ENCODE measurements at places on chromosomes 13 and 19.
A peak's percentile ranks its signal among the peaks of the same experiment; 100 is the strongest.

DNA sequence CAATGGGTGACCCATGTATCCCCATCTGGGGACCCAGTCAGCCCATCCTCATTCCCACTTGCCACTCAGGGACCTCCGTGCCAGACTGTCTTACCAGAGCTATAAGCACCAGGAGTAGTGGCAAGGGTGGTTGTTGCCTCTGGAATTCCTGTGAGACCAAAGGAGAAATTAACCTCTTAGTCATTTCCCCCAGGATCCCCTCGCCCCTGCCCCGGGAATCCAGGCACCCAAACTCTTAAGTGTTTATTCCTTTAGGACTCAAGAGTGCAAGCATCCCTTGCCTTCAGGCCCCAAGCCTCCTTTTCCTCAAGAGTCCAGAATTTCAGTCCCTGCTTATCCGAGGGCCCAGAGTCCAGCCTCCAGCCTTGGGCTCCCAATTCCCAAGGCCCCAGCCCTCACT, 9.2 kb downstream of the NTN5 start:
- no peak for DNase-seq

DNA sequence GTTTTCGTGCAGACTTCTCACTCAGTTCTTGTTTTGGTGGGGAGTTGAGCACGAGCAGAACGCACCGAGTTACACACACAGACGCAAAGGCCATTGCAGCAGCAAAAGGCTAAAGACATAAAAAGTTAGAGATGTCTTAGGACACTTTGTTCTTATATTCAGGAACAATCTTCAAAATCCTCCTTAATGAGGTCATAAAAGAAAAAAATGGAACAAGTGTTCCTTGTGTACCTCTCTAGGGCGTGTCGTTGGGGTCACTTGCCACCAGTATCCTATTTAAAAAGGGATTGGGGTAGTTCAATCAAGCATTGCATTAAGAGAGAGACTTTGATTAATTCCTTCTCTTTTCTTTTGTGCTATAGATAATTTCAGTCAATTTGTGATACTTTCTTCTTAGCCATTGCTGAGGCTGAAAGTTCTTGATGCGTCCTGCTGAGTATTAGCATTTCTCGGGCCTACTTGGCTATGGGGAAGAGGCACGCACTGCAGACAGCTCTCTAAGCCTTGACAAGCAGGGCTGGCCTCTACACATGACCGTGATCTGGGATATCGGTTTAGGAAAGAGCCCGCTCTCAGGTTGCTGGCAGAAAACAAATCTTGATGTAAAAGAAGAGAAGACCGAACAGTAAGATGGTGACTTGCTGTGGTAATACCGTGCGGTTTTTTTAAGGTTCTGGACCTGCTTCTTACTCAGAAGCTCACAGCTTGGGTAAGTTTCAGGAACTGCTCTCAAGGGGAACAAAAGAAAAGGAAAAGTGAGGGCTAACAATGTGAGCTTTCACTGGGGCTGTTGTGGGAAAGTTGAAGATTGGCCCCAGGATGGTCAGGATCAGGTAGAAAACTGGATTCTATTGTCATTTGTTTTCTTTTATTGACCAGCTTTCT, 223.6 kb downstream of the TM9SF2 start:
- DNase-seq, result no peak

DNA sequence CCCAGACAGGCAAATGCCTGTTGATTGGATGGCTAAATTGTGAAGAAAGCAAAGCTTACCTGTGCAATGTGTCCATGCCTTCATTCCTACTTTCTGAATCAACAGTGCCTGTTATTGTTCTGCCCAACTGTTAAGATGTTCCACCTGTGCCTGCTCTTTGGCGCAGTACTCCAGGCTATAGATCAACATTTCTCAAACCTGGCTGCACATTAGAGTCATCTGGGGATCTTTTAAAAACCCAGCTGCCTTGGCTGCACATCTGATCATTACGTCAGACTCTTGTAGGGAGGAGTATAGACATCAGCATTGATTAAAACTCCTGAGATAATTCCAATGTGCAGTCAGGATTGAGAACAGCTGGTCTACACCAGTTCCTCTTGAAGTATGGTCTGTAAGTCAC, 16.2 kb upstream of the CPB2 start:
- DNase-seq, result no peak

DNA sequence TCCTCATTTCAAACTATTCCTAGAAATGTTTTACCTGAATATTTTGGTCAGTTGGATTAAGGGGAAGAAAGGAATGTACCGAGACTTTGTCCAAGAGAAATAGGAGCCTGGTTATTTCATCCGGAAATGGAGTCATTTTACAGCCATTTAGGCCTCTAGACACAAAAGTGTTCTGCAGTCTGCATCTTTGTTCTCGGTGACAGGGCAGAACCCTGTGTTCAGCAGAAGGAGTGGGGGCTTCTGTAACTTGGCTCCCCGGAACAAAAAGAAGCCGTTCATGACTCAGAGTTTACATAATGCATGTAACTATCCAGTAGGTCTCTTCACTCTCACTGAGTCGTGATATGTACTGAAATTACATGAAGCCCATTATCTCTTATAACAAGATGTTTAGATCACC, 21.6 kb upstream of the FNDC3A start:
- DNase-seq, result no peak

DNA sequence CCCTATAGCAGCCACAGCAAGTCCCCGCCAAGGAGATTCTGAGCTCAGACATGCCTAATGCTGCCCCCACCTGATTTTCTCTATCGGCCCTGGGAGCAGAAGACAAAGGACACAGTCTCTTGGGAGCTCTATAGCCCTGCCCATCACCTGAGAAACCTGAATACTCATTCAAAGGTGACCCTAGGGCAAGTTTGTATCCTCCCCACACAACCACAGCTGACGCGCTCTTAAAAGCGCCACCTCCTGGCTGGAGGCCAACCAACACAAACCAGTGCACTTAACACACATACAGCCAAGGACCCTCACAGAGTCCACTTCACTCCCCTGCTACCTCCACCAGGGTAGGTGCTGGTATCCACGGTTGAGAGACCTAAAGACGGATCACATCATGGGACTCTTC, 8.8 kb upstream of the IGFL4 start:
- DNase-seq, result no peak

DNA sequence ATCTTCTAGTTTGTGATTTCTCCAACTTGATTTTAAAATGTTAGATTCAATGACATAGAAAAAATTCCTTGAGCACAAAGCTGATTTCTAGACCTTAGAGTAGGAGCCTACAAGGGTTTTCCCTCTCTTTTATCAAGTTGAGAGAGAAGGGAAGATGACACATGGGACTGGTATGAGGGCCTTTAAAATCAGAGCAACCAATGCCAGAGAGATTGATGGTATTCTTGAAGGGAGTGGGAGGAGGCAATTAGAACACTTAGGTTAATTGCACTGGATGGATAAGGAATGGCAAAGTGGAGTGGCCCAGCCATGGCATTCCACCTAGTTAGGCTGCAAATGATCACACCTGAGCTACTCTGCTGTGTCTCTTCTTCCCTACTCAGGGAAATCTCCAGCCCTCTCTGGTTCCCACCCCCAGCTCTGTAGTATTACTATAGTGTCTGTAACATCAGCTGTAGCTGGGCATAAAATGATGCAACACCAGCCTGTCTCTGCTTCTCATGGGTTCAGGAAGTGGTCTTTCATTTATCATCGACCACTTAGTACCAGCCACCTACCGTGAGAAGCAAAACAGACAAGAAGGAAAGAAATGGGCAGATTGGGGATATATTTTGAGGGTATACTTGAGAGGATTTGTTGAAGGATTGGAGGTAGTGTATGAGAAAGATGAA, 333.6 kb downstream of the DLEU7 start:
- no peak for DNase-seq

GRCh38 chr13:85525411-85525810, 273.8 kb downstream of the SLITRK6 start:
- no peak for DNase-seq

- DNase-seq, result no peak
These were observed 126.2 kb upstream of the FNDC3A start for GRCh38 chr13:48849515-48849914.

DNA sequence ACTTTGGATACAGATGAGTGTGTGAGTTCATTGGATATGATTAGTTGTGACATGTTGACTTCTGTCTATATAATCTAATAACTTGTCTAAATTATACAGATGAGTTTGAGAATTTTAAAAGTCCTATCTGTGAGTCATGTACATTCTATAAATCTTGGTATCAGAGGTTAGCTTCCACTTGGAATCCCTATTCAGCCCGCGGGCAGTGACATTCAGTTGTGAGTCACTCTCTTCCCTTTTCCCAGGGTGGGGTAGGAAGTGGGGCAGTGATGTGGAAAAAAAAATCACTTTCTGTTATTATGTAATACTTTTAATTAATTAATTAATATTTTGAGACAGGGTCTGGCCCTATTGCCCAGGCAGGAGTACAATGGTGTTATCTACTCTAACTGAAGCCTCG, 33.0 kb upstream of the ZNF808 start:
- no peak for DNase-seq

GRCh38 chr19:38852231-38853044, 2.7 kb upstream of the HNRNPL start:
- peak; percentile 68 for DNase-seq

GRCh38 chr19:1042689-1043511, 3.0 kb downstream of the ABCA7 start:
- DNase-seq, result no peak

GRCh38 chr19:49918089-49918488, 10.9 kb upstream of the ATF5 start:
- DNase-seq, result no peak

Measured in activated CD4-positive, alpha-beta T cell treated with anti-CD3 and anti-CD28 coated beads, Interleukin-2, amount 50 U/mL, for 48 hours (primary cell).